CD4-positive, alpha-beta T cell (primary cell): ENCODE measurements at places on chromosomes 5 and 9. TPM values are rescaled to one million over a fixed set of nuclear protein-coding genes. Genes with fewer than 3 reads are reported as not detected.
A peak's percentile ranks its signal among the peaks of the same experiment; 100 is the strongest.

DNA sequence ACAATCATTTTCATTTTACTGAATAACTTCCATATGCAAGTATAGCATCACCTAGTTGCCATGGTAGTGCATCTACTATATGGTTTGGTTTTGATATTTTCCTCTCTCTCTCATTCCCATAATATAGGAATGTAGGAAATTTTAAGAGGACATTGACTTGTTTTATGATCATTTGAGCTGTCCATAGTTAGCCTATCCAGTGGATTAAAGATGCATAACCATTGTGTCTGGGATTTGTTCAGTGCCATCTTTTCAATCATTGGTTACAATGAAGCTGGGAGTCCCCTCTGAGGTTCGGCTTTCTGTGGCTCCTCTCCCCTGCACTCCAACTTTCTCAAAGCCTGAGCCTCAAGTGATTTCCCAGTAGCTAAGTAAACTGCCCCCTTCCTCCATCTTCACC is 458.5 kb downstream of the RAB3C start:
- H3K27ac ChIP-seq: no peak overlapping the region
- peaks cover 16% of the 10 kb centered on the region for H3K4me1 ChIP-seq
- peak; percentile 25 for DNase-seq
- H3K4me3 ChIP-seq: no peak overlapping the region

DNA sequence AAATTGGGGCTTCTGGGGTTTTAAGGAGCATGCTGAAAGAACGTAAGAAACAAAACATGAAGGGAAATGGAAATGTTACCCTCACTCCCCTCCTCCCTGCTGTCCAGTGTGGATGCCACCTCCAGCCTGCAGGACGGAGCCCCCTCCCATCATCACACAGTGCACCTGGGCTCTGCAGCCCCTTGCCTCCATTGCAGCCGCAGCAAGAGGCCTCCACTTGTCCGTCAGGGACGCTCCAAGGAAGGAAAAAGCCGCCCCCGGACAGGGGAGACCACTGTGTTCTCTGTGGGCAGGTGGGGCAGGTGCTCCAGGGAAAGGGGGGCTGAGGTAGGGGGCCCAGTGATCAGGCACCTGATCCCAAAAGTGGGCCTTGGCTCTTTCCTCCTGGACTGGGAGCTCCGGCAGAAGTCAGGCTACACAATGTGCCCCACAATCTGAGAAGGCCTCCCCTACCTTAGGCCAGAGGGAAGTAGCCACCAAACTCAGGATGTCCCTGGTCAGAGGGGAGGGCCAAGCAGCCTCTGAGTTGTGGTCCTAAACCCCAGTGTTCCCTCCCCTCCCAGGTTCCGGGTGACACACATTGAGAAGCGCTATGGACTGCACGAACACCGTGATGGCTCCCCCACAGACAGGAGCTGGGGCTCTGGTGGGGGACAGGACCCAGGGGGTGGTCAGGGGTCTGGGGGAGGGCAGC is 2.7 kb downstream of the RELL2 start:
- no peak for DNase-seq
- peaks cover 42% of the 10 kb centered on the region for H3K36me3 ChIP-seq
- no peaks in the 10 kb centered on the region for H3K27me3 ChIP-seq
- H3K27ac ChIP-seq: no peak overlapping the region

DNA sequence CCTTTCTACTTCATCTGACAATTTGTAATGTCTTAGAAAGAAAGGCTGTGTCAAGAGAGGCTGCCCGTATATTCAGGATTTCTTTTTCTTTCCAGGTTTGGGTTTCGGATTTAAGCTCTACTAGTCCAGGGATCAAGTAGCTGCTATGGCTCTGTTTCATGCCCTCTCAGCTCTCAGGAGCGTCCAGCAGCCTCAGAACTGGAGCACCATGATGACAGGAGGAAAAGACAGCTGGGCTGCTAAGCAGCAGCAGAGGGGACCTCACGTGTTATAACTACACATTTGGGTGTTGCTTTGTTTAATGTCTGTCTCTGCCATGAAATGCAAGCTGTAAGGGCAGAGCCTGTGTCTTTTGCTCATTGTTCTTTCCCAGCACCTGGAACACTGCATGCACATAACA is 28.5 kb downstream of the TBC1D2 start:
- no peak overlapping the region for H3K27ac ChIP-seq
- H3K27me3 ChIP-seq: no peaks in the 10 kb centered on the region
- no peak overlapping the region for H3K4me3 ChIP-seq
- H3K4me1 ChIP-seq: no peaks in the 10 kb centered on the region

DNA sequence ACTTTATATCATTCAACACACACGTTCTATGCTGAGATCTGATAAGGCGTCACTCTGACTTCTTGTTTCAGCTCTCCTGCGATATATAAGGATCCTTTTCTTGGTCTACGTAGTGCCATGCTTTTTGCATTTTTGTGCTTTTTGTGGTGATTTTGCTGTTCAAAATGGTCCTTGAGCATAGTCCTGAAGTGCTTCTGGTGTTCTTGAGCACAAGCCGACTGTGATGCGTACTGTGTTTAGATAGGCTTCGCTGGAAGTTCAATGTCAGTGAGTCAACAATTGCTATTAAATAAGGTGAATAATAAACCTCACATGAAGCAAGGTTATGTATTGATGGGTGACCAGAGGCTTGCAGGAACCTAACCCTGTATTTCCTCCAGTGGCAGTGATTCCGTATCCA is 46.8 kb downstream of the ACO1 start:
- no peaks in the 10 kb centered on the region for H3K4me1 ChIP-seq
- no peak overlapping the region for H3K27ac ChIP-seq
- DNase-seq: no peak
- peaks cover 12% of the 10 kb centered on the region for H3K36me3 ChIP-seq

GRCh38 chr9:15306068-15306756 is 804 bp downstream of the TTC39B start:
- H3K4me3 ChIP-seq: peak overlapping the region; percentile 99
- no peaks in the 10 kb centered on the region for H3K27me3 ChIP-seq
- H3K4me1 ChIP-seq: peaks cover 36% of the 10 kb centered on the region

Gene IGIP
- total RNA-seq: 1.5 TPM

GRCh38 chr5:158286827-158287226 is 427.9 kb upstream of the CLINT1 start:
- H3K4me3 ChIP-seq: no peak overlapping the region
- H3K27me3 ChIP-seq: no peaks in the 10 kb centered on the region
- no peaks in the 10 kb centered on the region for H3K36me3 ChIP-seq
- H3K27ac ChIP-seq: no peak overlapping the region
- no peaks in the 10 kb centered on the region for H3K4me1 ChIP-seq
- DNase-seq: no peak

GRCh38 chr5:20224046-20224445 is 236.0 kb upstream of the CDH18 start:
- H3K4me3 ChIP-seq: no peak overlapping the region
- no peaks in the 10 kb centered on the region for H3K36me3 ChIP-seq
- no peaks in the 10 kb centered on the region for H3K4me1 ChIP-seq
- no peaks in the 10 kb centered on the region for H3K27me3 ChIP-seq
- no peak overlapping the region for H3K27ac ChIP-seq

- H3K36me3 ChIP-seq: peaks cover 41% of the 10 kb centered on the region
- no peaks in the 10 kb centered on the region for H3K4me1 ChIP-seq
- DNase-seq: no peak
- no peak overlapping the region for H3K27ac ChIP-seq
- H3K27me3 ChIP-seq: no peaks in the 10 kb centered on the region
Measured at GRCh38 chr9:7164440-7165330, 406.9 kb downstream of the KDM4C start.

DNA sequence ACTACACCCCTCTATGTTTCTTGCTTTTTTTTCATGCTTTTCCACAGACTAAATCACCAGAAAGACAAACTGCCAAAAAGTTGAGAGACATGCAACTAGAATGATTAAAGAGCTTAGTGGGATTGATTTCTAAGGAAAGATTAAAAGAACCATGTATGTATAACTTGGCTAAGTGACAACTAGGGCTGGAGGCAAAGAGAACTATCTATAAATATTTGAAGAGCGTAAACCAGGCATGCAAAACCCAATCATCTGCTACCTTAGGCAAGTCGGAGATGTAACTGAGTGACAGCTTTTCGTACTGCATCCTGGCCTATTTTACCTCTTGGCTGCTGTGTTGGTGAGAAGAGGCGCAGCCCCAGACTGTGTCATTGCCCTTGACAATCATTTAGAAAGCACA is 121.0 kb upstream of the TLX3 start:
- DNase-seq: no peak
- H3K4me3 ChIP-seq: no peak overlapping the region
- H3K27ac ChIP-seq: no peak overlapping the region

Gene ANKRD31
- total RNA-seq: 0.56 TPM

Gene GPR150
- total RNA-seq: 0.60 TPM

Gene FSTL4
- total RNA-seq: not detected

DNA sequence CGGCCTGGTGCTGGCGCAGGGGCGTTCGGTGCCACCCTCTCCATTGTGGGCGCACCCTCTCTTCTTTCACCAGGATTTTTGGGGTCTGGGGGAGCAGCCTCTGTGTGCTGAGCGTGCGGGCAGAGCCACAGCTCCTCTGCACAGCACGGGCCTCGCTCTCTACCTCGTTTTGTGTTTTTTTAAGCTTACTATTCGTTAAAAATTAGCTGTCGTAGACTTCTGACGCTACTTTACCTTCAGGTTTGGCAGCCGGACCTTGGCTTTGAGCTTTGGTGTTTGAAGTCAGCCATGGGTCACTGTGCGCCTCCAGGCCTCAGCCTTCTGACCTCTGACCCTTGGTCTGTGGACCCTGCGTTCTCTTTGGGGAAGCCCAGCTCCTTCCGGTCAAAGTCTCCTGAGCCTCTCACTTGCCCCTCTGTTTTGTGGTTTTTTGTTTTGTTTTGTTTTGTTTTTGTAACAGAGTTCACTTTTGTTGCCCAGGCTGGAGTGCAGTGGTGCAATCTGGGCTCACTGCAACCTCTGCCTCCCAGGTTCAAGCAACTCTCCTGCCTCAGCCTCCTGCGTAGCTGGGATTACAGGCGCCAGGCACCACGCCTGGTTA is 88.2 kb upstream of the CACNA1B start:
- no peak for DNase-seq
- no peak overlapping the region for H3K4me3 ChIP-seq
- peaks cover 45% of the 10 kb centered on the region for H3K36me3 ChIP-seq
- H3K27ac ChIP-seq: no peak overlapping the region
- H3K4me1 ChIP-seq: peaks cover 11% of the 10 kb centered on the region

Gene SHC3
- not detected for total RNA-seq

GRCh38 chr9:130555968-130556367 is 23.4 kb upstream of the FUBP3 start:
- H3K36me3 ChIP-seq: no peaks in the 10 kb centered on the region
- H3K4me1 ChIP-seq: no peaks in the 10 kb centered on the region
- DNase-seq: no peak
- no peak overlapping the region for H3K27ac ChIP-seq
- H3K4me3 ChIP-seq: no peak overlapping the region

GRCh38 chr5:67976891-67977601 is 238.5 kb upstream of the PIK3R1 start:
- no peaks in the 10 kb centered on the region for H3K36me3 ChIP-seq
- no peak overlapping the region for H3K4me3 ChIP-seq
- no peak for DNase-seq
- H3K27ac ChIP-seq: no peak overlapping the region
- H3K4me1 ChIP-seq: no peaks in the 10 kb centered on the region

Gene FGD3
- total RNA-seq: 95.7 TPM

DNA sequence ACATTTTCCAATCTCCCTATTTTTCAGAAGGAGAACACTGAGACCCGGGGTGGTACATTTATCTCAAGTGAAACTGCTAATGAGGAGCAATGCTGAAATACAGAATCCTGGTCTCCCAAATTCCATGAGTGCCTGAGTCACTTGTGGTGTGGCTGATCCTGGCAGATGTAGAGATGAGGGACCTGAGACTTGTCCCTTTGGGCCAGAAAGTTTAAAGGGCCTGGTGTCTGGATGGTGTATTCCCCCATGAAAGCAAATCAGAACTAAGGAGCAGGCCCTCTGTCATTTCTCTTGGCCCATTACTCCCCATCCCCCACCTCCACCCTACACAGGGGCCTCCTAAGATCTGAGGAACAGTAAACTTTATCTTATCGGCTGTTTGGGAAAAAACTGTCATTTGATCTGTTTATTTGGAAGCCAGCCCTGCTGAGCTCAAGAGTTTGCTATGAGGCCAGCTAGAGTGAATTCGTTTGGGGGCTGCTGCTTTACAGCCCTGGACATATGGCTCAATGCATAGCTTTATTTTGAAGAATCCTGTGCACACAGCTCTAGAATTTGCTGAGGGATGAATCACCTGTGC is 140.3 kb downstream of the LHFPL2 start:
- no peak overlapping the region for H3K27ac ChIP-seq
- DNase-seq: no peak
- H3K4me3 ChIP-seq: no peak overlapping the region

DNA sequence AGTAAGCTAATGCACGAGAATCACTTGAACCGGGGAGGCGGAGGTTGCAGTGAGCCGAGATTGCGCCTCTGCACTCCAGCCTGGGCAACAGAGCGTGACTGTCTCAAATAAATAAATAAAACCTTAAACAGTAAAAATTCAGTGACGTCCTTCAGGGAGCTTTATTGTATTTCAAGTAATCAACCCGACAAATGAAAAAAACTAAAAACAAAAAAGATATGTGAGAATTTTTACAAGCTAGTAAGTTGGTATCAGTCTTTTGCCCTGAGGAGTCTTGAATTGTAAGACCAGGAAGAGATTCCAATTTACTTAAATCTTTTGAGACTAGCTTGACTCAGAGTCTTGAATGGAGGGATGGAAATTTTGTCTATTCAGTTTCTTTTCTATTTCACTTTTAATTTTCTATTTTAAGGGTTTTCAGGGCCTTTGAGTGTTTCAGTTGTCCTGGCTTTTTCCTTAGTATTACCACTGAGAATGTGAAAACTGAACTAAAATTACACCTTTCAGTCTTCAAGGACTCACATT is 126.0 kb upstream of the DHFR start:
- H3K4me1 ChIP-seq: peaks cover 4% of the 10 kb centered on the region
- no peaks in the 10 kb centered on the region for H3K27me3 ChIP-seq
- no peak overlapping the region for H3K27ac ChIP-seq

Gene OR13C5
- not detected for total RNA-seq

Gene ALDH1A1
- total RNA-seq: not detected

DNA sequence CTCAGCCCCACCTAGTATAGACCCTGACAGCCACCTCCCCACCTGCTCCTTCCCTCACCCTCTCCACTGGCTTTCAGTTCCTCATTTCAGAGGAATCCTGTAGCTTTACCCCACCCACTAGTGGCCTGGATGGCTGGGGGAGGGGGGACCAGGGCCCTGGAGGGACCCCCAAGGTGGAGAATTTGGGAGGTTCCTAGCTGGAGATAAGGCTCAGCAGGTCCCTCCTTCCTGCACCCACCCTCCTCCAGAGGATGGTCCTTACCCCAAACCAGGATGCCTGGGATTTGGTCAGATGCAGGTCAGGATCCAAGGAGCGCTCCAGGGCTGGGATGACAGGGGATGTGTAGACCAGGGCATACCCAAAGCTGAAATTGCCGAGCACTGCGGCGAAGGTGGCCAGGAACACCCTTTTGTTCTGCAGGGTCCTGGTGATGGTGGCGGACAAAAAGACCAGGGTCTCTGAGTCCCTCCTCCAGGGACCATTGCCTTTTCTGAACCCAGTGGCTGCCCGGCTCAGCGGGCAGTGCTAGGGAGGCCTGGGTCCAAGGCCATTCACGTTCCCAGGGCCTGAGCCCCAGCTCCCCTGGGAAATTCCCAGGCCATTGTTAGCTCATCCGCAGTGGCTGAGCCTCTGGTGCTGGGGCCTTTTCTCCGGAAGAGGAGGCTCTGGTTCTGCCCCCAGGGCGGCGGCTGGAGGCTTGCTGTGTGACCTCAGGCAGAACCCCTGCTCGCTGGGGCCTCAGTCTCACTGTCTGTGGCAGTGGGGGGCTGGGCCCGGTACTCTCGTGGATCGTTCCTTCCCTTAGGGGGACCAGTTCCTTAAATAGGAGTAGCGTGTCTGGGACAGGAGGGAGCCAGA is 678 bp downstream of the SLC2A6 start:
- no peak overlapping the region for H3K27ac ChIP-seq
- peak overlapping the region; percentile 57 for H3K4me3 ChIP-seq
- H3K36me3 ChIP-seq: no peaks in the 10 kb centered on the region
- DNase-seq: no peak
- H3K27me3 ChIP-seq: no peaks in the 10 kb centered on the region
